Stimulated activated CD8-positive, alpha-beta memory T cell treated with anti-CD3 and anti-CD28 coated beads, Interleukin-4, amount 100 ng/mL, for 48 hours (primary cell): ENCODE measurements at places on chromosomes 2 and 18.

DNA sequence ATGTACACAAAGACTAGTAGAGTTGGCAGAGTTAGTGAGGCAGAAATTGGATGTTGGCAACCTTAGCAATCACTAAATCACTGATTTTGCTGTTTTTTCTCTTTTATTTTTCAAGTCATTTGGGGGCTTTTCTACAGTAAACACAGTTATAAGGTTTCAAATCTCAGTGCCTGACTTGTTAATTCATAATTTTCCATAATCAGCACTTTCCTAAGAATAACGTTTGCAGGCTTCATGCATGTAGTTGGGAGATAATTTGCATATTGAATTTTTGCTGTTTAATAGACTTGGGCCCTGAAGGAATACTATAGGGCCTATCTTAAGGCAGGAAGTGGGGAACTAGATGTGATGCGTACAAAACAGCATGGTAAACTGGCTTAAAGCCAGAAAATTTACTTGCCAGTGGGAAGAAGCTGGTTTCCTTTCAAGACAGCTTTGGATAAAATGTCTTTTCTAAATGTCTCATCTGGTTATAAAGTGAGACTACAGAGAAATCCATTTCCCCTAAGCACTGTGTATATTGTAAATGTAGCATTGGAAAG is 127.2 kb upstream of the SMIM21 start:
- DNase-seq, result no peak

DNA sequence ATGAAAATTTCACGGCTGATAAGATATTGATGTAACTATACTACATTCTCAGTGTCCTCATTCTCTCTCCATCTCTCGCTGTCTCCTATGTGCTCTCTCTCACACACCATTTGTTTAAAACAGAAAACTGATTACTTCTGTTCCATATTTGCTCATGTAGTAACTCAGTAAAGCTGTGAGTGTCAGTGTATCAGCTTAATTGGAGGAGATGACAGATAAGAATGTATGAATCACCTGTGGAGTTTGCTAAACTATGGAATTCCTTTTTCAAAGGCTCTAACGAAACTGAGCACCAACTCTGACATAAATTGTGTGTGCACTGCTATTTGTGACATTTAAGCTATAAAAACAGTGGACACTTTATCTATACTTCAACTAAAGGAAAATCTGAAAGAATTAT is 1080.0 kb downstream of the DSC3 start:
- no peak for DNase-seq

- DNase-seq, result no peak
Measured at GRCh38 chr2:191545361-191545760, 132.6 kb upstream of the NABP1 start.

DNA sequence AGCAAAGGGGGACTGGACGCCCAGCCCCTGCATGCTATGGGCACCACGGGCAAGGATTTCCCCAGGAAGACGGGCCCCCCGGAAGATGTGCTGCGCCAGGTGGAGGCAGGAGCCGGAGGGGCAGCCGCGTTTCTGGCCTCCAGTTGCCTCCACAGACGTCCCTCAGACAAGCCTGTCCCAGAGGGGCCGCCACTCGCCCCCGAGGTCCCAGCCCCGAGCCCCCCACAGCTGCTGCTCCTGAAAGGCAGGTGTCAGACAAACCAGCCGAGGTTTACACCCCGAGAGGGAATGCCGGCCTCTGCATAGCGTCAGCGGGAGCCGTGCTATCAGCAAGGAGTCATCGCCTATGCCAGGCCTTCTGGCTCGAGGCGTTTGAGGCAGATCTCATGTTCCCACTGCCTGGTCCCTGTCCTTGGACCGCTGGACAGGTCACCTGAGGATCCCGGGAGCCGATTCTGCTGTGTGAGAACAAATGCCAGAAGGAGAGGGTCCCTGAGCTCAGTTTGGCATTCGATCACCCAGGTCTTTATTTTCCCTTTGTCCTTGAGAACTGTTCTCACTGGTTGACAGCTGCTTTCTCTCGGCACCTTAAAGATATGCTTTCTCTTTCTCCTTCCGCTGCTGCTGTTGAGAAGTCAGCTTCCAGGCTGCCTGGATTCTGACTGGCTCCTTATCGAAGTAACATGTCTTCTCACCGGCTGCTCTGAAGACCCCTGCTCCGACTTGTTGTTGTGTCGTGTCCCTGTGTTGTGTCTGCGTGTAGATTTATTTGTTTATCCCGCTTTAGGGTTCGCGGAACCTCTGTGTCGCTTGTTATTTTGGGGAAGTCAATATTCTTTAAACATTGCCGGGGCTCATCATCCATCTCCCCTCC is 20.6 kb downstream of the CROCC2 start:
- peak; percentile 17 for DNase-seq

- no peak for DNase-seq
Measured at GRCh38 chr2:136015699-136016098, 30.3 kb upstream of the DARS1 start.

GRCh38 chr2:59567151-59567550 is 986.3 kb downstream of the BCL11A start:
- DNase-seq, result no peak

DNA sequence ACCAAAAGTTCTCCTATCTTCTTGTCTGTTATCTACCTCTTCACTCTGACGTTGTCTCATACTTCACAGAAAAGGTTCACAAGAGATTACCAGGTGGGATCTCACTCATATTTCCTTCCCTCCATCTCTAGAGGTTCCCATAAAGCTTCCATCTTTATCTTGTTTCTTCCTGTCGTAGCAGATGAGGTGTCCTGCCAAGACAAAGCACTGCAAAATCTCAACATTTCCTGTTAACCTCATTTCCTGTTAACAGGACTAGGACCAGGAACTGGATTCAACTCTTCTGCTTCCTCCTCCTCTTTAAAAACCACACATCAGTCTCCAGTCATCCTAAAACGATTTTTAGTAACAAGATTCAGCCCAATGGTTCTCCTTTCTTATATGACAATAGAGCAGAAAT is 512.8 kb upstream of the NRP2 start:
- no peak for DNase-seq

DNA sequence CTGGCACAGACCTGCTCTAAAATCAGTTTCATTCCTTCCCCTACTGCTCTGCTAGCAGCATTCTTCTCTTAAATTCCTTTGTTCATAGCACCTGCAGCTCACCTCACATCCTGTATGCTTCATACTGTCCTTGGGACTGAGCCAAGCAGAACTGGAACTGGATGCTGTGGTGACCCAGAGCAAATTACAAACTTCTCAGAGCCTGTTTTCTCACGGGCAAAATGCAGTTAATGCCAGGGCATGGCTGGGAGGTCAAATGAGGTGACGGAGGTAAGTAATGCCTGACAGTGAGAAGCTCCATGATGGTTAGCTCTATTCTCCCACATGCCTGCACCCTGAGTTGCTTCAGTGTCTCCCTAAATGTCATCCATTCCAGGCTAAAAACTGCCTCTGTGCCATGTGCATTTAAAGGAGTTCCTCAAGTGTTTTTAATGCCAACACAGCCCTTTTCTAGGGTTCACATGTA is 29.7 kb downstream of the C2orf42 start:
- DNase-seq, result no peak

GRCh38 chr2:157836531-157836930 is 39.6 kb downstream of the ACVR1 start:
- no peak for DNase-seq

GRCh38 chr2:142984657-142985056 is 107.2 kb downstream of the KYNU start:
- DNase-seq, result no peak

- DNase-seq, result no peak
Measured at GRCh38 chr2:197810491-197810890, 6.1 kb downstream of the PLCL1 start.

GRCh38 chr18:35993013-35993412 is 20.5 kb downstream of the RMP24 start:
- DNase-seq, result no peak

GRCh38 chr2:171540437-171540836 is 18.2 kb downstream of the CYBRD1 start:
- DNase-seq, result no peak

- DNase-seq, result no peak
Measured at GRCh38 chr2:75021672-75022071, 63.2 kb downstream of the POLE4 start.

GRCh38 chr2:54735636-54736035 is 12.2 kb downstream of the EML6 start:
- DNase-seq, result no peak

DNA sequence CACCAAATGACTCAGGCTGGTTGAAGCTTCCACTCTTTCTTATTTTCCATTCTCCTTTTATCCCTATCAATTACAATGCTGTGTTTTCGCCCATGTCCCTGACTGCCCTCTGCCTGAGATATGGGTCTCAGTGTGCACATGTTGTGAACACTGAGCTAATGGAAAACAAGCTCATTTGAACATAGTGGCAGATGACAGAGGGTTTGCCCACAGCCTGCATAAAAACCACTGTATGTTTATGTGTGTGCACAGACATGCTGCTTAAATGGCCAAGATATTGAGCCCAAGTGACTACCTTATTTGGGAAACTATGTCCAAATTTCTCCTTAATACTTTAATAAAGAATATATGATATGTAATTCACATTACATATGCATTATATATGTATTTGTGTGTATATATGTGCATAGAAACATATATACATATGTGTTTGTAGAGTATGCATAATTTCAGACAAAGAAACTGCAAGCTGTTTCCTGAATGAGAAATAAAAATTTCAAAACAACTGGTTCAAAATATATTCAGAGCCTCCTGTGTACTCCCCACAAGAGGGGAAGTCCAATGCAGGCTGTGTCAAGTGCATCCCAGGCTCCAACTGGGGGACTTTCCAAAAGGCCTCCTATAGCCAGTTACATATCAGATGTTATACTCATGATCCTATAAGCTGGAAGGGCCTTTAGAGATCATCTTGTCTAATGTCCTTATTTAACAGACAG is 92.7 kb upstream of the CD302 start:
- DNase-seq, result no peak

DNA sequence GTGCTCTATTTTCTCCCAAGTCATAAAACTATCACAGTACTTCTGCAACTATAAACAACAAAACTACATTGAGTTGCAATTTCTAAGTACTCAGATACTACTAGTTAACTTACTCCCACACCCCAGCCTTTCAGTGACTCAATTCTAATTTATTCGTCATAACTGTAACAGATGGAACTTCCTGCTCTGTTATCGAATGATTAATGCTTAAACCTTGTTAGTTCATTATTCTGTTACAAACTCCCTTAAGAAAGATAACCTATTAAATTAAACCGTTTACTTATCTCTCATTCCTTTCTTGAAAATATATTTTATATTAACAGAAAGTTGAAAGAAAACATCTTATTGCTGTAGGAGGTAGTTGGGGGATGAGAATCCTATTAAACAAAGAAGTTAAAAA is 17.0 kb downstream of the TNFAIP6 start:
- DNase-seq, result no peak

- no peak for DNase-seq
Measured at GRCh38 chr18:79986726-79987125, 1.6 kb downstream of the TXNL4A start.

- peak; percentile 7 for DNase-seq
Measured at GRCh38 chr2:239688122-239688681, 287.4 kb upstream of the HDAC4 start.

GRCh38 chr18:79634593-79635426 is 44.8 kb upstream of the CTDP1 start:
- peak; percentile 10 for DNase-seq

- no peak for DNase-seq
Measured at GRCh38 chr2:73862987-73863386, 29.8 kb upstream of the ACTG2 start.

DNA sequence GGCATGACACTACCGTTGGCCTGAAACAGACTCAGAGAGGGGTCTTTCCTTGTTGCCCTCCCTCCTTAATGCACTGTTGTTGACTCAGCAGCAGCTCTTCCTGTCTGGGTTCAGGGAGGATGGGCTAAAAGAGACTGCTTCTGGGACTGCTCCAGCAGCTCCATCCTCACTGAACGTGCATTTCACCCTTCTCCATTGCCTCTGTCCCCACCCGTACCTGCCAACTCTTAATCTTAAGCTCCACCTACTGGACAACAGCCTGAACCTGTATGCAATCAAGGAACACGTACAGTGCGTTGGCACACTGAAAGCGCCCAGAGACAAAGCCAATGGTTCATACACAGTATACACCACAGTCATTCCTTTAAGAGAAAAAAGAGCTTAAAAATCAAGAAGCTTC is 230.8 kb upstream of the RAB6C start:
- DNase-seq, result no peak

- DNase-seq, result peak; percentile 40
Measured at GRCh38 chr2:120442923-120443571, 97.1 kb downstream of the INHBB start.

DNA sequence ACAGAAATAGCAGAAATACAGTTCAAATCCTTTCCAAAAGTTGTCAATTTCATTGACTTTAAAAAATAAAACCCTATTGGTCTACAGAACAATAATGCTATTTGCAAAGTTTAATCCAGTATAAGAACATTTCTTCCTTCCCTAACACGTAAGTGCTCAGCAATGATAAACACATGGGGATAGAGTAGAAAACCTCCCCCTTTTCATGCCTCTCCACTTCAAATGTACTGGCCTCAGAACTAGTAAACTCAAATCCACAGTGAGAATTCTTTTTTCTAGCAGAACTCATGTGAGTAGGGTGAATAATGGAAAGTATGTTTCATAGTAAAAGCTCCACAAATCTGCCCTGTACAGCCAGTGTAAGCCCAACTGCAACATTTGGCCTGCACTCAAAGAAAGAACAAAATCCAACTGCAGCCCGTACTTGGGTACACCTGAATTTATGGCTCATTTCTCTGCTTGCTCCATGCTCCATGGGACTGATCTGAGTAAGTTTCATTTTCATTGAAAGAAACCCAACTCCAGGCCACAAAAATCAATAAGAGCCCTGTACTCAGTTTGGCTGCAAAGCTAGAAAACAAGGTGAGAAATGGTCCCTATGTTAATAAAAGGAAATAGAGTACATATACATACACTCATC is 115.0 kb upstream of the RMDN2 start:
- DNase-seq, result no peak

GRCh38 chr2:176174382-176174823 is 14.1 kb upstream of the HOXD1 start:
- no peak for DNase-seq

GRCh38 chr2:145070703-145071102 is 550.8 kb upstream of the ZEB2 start:
- DNase-seq, result no peak

DNA sequence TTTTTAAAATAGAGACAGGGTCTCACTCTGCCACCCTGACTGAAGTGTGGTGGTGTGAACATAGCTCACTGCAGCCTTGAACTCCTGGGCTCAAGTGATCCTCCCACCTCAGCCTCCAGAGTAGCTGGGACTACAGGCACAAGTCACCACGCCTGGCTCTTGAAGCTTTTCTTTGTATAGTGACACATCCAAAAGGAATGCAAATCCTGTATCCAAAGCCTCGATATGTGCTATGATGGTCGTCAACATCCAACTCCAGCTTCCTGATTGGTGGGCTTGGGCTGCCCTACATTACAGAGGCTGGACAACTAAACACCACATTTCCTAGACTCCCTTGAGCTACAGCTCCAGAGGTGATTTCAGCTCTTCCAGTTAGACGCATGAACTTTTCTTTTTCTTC is 101.7 kb upstream of the PGAP1 start:
- DNase-seq, result no peak
